Progenitor cell of endocrine pancreas (in vitro differentiated cells): ENCODE measurements at places on chromosomes 16 and 17.

DNA sequence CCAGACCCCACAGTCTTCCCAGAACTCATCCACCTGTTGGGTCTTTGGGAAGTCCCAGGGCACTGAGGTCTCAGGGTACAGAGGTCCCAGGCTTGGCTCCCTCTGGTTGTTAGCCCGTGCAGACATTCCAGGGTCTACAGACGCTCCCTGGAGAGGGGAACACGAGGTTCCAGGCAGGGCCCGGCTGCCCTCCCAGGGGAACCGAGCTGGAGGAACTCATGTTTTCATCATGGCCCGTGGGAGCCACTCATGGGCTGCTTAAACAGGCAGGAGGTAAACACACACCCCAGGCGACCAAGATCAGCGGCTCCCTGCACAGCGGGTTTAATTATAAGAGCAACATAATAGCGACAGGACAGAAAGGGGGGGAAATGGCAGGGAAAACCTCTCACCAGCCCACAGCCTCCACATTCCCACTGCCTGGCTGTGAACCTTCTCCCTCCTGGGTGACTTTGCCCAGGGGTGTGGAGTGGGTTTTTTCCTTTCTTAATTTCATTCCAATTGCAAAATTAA lies 36.5 kb downstream of the TRARG1 start:
- DNase-seq: no peak

- peak; percentile 74 for DNase-seq
Observed at GRCh38 chr16:81444448-81445121, at the start of gene CMIP. Gene CMIP (plus strand): TSS chr16:81444808.

- no peak for DNase-seq
Observed at GRCh38 chr17:72943826-72944689, 148.4 kb downstream of the SLC39A11 start.

DNA sequence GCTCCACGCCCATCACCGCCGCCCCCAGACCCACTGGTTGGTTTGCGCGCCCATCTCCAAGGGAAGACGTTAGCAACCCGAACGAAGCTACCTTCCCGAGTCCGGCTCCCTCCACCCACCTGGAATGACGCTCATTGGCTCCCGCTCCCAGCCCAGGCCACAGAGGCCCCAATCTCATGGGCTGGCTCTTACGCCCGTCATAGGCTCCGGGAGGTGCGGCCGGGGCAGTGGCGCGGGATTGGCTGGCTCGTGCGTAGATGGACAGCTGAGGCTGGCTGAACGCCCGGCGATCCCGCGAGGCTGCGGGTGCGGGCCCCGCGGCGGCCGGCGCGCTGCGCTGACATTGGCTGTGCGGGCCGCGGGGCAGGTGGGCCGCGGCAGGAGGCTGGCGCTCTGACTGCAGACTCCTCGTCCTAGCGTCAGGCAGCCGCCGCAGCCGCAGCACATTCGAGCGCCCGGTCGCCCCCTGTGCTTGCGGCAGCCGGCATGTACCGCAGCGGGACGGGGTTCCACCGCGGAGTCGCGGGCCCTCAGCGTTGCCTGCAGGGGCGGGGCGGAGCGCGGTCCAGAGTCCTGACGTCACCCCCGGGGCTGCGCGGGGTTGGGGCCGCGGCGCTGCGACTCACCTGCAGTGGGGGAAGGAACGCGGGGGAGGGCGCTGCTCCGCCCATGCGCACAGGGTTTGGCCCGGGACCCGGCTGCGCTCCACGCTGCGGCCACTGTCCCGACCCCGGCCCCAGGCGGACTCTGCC lies 453 bp upstream of the MYH10 start:
- DNase-seq: peak; percentile 99

- no peak for DNase-seq
Observed at GRCh38 chr17:40068917-40069750, 6.4 kb downstream of the THRA start.

GRCh38 chr17:42421507-42422338 lies 1.3 kb downstream of the CAVIN1 start:
- no peak for DNase-seq

- no peak for DNase-seq
Observed at GRCh38 chr17:59466946-59467801, 98.2 kb upstream of the DHX40 start.
